CD4-positive, alpha-beta T cell treated with Interleukin-17A for 1 hour (primary cell): ENCODE measurements at places on chromosomes 7 and 10.

DNA sequence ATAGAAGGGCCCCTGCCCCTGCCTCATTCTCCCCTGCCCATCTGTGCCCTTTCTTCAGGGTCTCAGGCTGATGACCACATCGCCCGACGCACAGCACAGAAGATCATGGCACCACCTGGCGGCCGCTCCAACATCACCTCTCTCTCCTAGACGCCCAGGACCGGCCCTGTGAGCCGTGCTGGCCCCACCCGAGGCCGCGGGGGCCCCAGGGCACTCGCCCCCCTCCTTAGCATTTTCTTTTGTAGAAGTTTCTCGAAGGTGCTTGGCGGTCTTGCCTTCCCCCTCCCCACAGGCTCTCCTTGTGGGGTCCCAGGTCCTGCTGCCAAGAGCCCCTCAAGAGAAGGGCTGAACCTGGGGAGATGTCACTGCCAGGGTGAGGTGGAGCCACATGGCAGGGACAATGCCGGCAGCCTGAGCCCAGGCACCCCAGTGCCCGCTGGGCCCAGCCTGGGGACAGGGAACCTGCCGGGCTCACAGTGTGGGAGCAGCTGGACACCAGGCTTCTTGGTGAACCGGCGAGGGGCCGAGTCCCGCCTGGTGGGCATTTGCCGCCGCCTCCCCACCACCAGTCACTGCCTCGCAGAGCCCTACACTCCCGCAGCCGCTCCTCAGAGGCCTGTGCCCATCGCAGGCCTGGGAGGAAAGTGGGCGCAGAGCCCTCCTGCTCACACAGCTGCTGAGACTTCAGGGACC, 18.2 kb downstream of the DPYSL4 start:
- DNase-seq, result no peak

DNA sequence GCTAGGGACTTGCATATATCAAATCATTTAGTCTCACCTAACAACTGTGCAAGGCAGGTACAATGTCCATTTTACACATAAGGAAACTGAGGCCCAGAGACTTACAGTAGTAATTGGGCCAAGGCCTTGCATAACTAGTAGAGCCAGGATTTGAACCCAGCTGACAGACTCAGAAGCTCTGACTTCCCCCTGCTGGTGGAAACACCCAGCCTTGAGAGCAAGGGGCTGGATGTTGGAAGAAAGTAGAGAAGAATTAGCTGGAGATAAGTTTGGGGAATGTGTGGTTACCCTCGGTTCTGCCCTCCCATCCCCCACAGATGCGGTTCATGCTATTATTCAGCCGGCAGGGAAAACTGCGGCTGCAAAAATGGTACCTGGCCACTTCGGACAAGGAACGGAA, 2.0 kb downstream of the AP1S1 start:
- no peak for DNase-seq

DNA sequence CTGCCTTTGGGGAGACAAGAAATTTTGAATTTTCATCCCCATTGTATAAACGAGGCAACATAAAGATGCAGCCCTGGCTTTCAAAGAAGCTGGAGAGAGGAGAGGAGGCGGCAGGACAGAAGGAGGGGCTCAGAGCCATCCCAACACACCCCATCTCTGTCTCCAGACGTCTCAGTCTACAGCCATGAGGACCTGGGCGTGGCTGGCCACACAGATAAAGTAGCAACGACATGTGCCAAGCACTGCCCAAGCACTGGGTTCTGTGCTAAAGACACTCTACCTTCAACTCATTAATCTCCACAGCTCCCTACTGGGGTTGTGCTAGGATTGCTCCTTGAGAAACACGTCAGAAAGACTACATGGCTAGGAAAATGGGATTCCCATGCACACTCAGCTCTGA, 65.2 kb downstream of the DLG5 start:
- DNase-seq, result no peak

DNA sequence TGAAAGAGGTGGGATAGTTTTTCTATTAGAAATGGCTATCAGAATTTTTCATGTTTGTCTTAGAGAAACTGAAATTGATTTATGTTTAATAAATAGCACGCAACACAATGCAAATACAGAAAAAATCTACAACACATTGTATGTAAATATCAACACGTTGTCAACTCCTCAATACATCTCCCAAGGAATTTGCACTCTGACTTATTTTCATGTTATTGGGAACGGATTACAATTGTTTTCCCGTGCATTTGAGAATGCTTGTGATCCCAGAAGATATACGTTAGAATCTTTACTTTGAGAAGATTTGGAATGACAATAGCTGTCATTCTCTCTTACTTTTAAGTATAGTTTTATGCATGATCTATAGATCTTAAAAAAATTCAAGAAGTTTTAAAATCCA, 313.8 kb upstream of the AKR1E2 start:
- DNase-seq, result no peak

DNA sequence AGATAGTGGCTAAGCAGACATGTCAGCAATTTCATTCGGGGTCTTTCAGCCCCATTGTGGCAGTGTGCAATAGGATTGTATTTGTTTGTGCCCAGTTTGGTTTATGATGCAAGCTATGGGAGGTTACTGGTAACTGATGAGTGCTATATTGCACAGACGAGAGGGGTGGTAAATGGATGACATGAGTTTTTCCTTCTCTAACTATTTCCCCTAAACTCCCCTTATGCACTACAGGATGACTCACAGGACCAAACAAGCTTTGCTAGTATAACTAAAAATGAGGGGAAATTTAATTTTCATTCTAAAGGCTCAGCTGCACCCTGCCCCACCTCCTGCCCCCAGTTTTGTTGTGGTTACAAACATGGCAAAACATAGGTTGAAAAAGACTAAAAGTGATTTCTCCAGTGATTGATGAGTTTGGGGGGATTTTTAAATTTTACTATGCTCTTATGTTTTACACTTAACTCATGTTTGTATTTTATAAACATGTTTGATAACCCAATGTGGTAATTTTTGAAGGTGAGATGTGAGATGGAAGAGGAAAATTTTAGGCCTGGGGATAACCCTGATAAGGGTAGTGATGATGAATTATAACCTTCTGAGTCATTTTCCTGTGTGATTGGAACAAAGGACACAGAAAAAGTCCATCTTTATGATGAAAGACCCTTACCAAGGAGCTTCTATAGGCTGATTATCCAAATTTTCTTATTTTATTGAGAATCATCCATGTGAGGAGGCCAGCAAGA, 60.8 kb upstream of the NAMPT start:
- DNase-seq, result peak; percentile 43

DNA sequence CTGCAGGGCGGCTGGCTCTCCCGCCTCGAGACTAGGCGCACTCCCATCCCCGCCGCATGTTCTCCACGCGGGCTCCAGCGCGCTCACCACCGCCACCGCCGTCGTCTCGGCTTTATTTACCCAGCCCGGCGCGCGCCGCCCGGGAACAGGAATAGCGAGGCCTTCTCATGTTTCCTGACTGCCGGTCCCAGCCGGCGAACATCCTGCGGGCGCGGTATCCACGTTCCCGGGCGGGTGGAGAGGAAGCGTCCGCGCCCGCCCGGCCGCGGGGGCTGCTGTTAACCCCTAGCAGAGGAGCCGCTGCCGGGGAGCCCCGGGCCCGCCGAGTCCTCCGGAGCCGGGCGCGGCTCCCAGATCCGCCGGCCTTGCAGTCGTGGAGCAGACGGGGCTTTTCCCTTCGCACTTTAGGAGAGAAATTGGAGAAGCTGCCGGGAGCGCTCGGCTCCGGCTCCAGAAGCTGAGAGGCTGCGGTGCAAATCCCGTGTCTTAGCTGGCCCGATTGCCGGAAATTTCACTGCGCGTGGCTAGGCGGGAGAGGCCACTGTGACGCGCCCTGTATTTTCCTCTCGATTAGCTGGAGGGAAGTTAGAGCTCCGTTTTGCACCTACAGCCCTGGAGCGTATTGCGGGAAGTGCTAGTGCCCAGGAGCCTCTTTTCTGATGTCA, at the start of gene MKX:
TSS of gene MKX (minus strand) at position 88 of the 665 bp plus-strand sequence. CDS start 2,404 bp downstream, outside the sequence.
- DNase-seq, result no peak

GRCh38 chr7:118870187-118870586, 645.7 kb downstream of the ANKRD7 start:
- DNase-seq, result no peak

DNA sequence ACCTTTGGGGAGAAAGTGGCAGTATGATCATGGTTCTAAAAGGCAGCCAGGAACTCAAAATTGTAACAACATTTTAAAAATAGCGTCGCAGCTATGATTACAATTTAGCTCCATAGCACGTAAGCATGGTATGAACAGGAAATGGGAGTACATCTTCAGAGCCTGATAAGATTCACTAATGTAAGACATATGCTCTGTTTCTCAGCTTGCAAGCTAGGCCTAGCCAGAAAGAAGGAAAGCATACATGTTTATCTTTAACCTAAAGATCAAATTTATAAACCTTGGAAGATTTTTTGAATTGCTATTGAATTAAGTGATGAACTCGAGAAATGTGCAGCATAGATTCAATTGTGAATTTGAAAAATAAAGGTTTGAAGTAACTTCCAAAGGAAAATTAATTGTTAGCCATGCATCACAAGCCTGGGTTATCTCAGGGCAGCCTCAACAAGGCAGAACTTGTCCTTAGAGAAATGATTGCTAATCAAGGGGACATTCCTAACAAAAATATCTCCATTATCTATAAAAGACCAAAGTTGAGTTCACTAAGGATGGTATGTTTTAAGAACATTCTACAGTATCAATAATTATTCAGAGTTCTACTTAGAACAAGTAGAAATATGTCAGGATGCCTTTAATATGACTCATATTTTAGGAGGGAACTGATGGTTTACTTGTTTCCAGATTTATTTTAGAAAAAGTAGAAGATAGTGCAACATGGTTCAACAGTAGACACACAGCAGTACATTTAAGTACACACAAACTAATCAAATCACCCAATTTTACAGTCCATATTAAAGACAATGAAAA, 38.8 kb upstream of the SEPTIN7 start:
- no peak for DNase-seq
